ENCODE measurements at places on chromosomes 12 and 14.
A peak's percentile ranks its signal among the peaks of the same experiment; 100 is the strongest.

GRCh38 chr12:53053218-53054111 is 3.6 kb downstream of the TNS2 start:
- DNase-seq, result peak; percentile 47

GRCh38 chr14:63287666-63288483 is 30.9 kb downstream of the GPHB5 start:
- no peak for DNase-seq

DNA sequence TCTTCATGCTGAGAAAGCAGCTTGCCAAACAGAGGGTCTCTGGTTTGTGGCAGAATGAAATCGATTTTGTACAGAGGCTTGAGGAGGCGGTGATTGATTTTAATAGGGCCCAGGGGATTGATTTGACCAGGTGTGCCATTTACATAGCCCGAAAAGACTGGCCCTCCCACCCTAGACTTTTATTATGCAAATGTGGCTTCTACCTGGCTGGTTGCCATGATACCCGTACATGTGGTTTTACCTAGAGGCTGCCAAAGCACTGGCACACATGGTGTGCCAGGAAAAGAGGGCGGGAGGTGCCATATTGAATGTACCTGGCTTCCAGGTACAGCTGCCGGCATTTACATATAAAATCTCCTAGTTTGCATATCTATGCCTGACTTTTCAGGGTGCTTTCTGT is 18.0 kb upstream of the GUCY2C start:
- DNase-seq, result no peak

- no peak for DNase-seq
Measured at GRCh38 chr12:52496054-52496453, 3.0 kb upstream of the KRT6A start.

GRCh38 chr12:105409801-105410471 is 79.4 kb downstream of the C12orf75 start:
- peak; percentile 53 for DNase-seq

- no peak for DNase-seq
Measured at GRCh38 chr12:111773801-111774551, 7.2 kb downstream of the ALDH2 start.

DNA sequence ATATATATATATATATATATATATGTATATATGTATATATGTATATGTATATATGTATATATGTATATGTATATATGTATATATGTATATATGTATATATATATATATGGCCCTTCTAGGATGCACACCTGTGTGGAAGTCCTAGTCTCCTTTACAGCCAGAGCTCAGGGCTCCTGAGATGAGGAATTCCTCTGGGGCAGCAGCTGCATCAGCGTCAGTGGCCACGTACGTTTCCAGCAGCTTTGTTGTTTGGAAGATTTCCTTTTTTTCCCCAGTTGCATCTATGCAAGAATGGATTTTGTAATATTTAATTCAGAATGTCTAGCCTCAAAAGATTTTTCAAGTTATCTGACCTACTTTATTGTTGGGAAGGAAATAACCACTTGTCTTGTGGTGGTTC is 68.6 kb downstream of the TNFAIP2 start:
- no peak for DNase-seq

DNA sequence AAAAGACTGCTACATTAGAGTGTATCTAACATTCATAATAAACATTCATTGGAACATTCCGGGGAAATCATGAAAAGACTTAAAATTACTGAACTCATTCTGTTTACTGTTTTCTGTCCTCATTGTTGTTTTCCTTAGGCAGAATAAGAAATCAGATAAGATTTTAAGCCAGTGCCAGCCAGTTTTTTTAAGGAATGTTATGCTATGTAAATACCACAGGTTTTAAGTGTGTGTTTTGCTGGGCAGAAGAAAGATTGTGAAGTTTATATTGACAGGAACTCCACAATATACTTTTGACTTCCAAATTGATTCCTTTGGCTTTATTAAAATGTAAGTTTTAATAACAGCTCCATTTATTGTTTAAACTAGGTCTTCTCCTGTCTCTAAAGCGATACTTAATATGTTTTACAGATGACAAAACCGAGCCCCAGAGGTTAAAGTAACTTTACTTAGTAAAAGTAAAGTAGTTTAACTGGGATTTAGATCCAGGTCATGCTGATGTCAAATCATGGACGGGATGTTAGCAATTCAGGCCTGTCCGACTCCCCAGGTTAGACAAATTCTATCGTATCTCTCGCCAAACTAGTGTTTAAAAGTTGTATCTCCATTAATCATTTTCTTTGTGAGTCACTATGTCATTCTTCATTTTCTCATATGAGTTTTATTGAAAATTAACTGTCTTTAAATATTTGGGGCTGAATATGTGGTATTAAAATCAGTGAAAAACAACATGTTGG is 1.7 kb downstream of the LARP4 start:
- DNase-seq, result no peak

DNA sequence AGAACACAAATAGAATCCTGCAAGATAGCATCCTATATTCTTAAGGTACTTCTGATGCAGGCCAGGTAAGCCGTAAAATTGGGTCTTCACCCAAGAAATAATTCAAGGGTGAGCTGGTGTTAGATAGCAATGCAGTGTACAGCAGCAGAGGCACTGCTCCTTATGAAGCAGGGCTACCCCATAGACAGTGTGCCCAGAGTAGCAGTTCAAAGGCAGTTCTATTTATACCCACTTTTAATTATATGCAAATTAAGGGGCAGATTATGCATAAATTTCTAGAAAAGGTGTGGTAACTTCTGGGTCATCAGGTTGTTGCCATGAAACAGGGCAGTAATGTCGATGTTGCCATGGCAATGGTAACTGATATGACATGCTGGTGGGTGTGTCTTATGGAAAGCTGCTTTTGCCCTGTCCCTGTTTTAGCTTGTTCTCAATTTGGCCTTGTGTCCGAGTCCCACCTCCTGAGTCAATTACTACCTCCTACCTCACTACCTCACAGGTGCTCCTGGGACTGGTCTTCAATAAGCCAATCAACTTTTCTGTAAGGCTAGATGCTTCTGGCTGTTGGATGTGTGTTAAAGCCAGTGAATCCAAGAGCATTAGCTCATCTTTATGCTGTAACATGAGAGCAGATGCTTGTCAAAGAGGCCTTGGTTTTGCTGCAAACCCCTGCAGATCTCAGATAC is 61.0 kb downstream of the PPM1A start:
- no peak for DNase-seq

- no peak for DNase-seq
Measured at GRCh38 chr14:35380794-35381193, 23.8 kb downstream of the NFKBIA start.

- DNase-seq, result no peak
Measured at GRCh38 chr12:123465084-123465483, 7.1 kb downstream of the SNRNP35 start.

DNA sequence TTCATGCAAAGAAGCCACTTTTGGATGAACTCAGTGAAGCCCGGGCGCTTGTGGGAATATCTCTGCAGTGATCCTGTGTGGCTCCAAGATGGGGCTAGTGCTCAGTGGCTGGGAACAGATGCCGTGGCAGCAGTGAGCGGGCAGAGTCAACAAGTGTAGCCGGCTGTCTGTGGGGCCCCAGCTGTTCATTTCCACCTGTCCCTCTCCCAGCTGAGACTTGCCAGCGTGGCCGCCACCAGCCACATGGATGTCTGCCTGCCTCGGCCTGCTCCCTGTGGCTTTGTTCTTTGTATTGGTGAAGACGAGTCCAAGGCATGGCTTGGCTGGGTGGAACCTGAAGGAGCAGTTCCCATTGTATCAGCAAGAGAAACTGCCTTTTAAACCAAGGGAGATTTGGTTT is 77.3 kb downstream of the NOS1 start:
- no peak for DNase-seq

- DNase-seq, result no peak
Measured at GRCh38 chr14:74029136-74029535, 10.0 kb downstream of the BBOF1 start.

GRCh38 chr14:32307881-32308582 is 21.1 kb upstream of the AKAP6 start:
- DNase-seq, result peak; percentile 50

- no peak for DNase-seq
Measured at GRCh38 chr14:104041430-104042104, 43.9 kb upstream of the ASPG start.

DNA sequence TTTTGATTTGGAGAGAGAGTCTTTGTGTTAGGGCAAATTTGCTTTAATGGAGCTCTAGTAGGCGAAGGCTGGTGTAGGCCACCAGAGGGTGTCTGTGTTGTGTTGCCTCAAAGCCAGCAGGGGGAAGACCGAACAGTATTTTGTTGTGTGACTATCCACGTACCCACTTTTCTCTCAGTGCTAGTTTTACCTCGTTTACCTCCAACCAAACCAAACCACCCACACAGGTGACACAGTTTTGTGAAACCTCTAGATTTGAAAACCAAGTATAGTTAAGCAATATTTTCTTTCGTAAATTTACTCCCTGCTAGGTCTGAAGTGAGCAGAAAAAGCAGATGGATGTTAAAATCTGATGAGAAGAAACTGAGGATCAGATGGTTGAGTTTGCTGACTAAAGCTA is 36.3 kb upstream of the NPFF start:
- DNase-seq, result peak; percentile 84

DNA sequence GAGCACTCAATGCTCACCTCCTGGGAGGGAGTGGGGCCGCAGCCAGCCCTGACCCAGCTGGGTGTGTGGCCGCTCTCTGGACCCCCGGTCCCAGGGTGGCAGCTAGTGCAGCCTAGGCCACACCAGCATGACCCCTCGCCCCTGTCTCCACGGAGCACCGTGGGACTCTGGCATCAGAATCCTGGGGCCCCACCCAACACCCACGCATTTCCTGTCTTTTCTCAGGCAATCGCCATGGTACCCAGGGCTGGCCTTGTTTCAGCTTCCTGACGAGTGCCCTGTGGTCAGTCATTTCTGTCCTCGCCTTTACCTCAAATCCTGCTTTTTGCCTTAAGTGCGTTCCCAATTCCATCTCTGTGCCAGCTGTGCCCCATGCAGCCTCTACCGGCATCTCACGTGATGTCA is 15.9 kb downstream of the PACS2 start:
- no peak for DNase-seq

GRCh38 chr12:60112763-60113162 is 516.9 kb downstream of the SLC16A7 start:
- DNase-seq, result no peak

GRCh38 chr12:95943330-95943842 is at the start of gene AMDHD1:
TSS of gene AMDHD1 (plus strand) at chr12:95943331. CDS start at chr12:95943399, 68 bp downstream.
- DNase-seq, result peak; percentile 83

GRCh38 chr14:64444984-64445845 is 20.1 kb upstream of the AKAP5 start:
- peak; percentile 28 for DNase-seq

GRCh38 chr12:53049571-53050318 is at the start of gene TNS2:
TSS of gene TNS2 (plus strand) at chr12:53050065. CDS start at chr12:53050186, 121 bp downstream.
- DNase-seq, result no peak

DNA sequence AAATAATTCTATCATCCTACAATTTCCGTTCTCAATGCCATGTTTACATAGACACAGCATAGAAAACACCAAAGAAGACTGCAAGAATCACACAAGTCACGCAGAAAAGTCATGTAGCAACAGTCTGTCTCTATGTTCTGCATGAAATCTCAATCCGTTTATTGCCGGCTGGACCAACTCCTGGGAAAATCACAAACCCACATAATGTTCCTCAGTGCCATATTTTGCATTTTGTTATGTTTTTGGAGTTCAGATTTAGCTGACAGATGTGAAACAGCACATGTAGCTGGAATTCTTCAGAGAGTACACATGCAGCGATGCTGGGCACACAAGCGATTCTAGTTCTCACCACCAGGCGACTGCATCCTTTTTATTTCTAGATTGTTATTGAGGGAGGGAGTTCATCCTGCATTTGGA is 193.1 kb downstream of the APAF1 start:
- DNase-seq, result no peak

DNA sequence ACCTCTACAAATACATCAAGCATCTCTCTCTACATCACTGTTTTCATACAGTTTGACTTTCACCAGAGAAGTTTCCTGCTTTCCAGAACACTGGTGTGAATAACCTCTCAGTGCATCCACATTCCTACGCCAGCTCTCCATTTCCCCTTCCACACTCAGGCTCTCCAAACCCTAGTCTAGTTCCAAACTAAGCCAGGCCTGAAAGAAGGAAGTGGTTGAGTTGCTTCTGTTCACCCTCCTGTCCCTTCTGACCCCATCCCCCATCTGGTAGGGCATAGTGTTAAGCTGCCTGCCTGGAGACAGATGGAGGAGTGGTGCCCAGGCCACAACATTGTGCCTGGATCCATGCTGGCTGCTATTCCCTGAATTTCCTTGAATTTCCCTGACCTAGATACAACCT is 132.4 kb downstream of the GPR65 start:
- DNase-seq, result peak; percentile 11

DNA sequence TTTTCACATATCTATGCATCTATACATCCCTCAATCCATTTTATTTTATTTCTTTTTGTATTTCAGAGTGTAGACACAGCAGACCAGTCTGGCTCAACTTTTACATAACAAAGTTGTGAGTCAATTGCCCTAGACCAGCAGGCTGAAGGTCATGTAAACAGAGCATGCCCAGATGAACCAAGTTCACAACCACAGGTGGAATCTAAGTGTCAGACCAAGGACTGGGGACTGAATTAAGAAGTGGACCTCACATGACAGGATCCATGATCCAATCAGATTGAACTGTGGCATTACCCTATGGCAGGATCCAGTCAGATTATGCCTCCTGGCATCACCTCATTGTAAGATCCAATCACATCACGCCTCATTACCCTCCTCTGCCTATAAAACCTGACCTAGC is 455.8 kb downstream of the SOX5 start:
- DNase-seq, result no peak

- no peak for DNase-seq
Measured at GRCh38 chr14:87067061-87067460, 925.9 kb downstream of the GALC start.

DNA sequence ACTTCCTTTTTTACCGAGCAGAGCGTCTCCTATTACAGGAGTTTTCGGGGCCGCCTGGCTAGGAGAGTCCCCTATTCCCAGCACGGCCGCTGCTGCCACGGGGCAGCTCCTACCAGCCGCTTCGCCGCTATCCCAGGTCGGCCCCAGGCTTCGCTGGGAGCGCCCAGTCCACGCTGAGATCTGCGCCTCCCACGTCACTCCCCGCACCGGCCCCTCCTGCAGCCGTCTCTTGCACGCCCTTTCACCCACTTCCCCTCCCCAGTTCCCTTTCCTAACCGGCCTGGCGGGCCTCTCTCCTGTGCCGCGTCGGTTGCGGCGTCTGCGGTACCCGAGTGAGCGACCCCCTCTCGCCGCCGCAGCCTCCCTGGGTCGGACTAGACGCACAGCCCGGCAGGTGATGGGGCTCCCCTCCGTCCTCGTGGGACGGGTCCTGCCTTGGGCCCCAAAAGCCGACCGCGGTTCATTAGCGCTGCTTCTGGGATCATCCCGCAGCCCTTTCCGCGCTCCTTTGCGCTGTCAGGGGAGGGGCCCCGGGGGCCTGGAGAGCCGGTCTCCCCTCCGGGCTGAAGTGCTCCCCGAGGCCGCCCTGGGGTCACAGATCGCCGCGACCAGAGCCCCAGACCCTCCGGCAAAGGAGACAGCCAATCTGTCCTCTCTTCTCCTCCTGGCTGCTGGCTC is 1318.4 kb downstream of the TMEM121 start:
- DNase-seq, result peak; percentile 87

GRCh38 chr12:26736563-26737486 is 96.2 kb downstream of the ITPR2 start:
- no peak for DNase-seq

GRCh38 chr12:53645165-53645564 is 19.0 kb upstream of the ATF7 start:
- DNase-seq, result no peak
